ENCODE measurements at places on chromosomes 7 and 10. TPM values are rescaled to one million over a fixed set of nuclear protein-coding genes. Genes with fewer than 3 reads are reported as not detected.

The SORCS1 gene
- total RNA-seq = 0.18 TPM

GRCh38 chr10:110860576-110861241 is 11.0 kb upstream of the PDCD4 start:
- no peak for DNase-seq

DNA sequence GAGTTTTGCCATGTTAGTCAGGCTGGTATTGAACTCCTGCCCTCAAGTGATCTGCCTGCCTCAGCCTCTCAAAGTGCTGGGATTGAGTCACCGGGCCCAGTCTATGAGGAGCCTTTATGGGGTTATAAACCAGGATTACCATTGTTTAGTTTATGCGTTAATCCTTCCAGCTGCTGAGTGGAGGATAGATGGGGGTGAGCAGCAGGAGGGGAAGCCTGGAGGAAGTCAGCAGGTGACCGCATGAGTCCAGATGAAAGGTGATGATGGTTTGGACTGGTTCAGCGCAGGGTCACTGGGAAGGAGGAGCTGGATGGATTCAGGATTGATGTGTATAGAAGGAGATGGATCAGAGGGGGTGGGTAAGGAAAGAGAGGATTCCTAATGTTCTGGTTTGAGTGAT is 197.1 kb downstream of the ADAM12 start:
- DNase-seq = no peak

The CHST15 gene
- 54.5 TPM for total RNA-seq

- DNase-seq = no peak
These were observed 18.9 kb upstream of the ZNF212 start for GRCh38 chr7:149220534-149220933.

DNA sequence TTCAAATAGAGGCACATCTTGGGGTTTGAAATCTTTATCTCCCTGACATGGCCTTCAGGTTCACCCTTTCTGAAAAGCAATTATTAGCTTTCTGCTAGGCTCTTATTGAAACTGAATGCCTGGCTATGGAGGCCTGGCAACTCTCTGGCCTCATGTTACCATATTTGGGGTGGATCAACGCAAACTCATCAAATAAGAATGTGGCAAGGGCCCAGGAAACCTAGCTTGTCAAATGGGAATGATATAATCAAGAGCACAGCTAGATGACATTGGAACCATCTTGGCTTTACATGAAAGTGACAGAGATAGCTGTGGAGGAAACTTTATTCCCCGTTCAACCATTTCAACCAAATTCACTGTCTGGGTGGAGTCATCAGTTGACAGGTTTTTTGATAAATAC is 202.8 kb upstream of the SMIM30 start:
- DNase-seq = no peak

All from adrenal gland (tissue), 19 donors.